HTR-8/SVneo (cell line): ENCODE measurements at places on chromosomes 4 and X.

DNA sequence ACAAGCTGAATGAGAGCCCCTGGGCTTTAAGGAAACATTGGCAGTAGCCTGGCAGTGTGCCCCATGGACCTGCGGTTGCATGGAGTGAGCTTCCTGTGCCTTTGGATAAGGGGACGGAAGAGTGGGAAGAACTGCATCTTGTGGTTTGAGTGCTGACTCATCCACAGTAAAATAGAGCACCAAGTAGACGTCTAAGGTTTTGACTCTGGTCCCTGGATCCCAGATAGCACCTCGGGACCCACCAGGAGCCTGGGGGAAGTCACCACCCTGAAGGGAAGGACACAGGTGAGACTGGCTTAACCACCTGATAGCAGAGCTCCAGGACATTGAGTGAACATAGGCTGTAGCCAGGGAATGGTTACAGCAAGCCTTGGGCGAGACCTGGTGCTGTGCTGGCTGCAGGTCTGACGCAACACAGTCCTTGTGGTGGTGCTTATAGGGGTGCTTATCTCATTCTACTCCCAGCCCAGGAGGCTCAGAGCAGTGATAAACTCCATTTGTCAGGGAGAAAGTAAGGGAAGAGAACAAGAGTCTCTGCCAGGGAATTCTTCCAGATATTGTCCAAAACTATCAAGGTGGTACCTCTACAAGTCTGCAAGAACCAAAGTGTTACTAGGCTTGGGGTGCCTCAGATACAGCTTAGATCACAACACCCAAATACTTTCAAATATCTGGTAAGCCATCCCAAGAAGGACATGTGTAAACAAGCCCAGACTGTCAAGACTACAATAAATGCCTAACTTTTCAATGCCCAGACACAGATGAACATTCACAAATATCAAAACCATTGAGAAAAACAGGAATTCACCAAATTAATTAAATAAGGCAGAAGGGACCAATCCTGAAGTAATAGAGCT lies 123.6 kb upstream of the TET2 start:
- DNase-seq: no peak

DNA sequence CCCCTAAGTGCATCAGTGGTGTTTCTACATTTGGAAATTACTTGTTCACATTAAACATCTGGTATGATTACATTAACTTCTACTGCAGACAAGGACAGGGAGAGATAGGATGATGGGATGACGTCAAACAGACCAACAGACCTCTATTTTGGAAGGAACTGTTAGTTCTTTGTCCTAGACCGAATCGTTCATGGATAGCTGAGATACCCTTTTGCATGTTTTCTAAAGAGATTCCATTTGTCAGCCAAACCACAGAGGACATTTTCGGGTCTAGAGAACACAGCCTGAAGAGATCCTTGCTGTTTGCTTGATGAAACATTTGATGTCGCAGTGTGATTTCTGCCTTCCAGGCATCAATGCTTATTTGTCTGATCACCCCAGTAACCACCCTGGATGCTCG lies 27.7 kb downstream of the CHST7 start:
- no peak for DNase-seq

GRCh38 chrX:38652934-38653442 lies 91.6 kb downstream of the TSPAN7 start:
- DNase-seq: no peak

GRCh38 chr4:76083386-76083988 lies 9.0 kb downstream of the ART3 start:
- DNase-seq: no peak

DNA sequence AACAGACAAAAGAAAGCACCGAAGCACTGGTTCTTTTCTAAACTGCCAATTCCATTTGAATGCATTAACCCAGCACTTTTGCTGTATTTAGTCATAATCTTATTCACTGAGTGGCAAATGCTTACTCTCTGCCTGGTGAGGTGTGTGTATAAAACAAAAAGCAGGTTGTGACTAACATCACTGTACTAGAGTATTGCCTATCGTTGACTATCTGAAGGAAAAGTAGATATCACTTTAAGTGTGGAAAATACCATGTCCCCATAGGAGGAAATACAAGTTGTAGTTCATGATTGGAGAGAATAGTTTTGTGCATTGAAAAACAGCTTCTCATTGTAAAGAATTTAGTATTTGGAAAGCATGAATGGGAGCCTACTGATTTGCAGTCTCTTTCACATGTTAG lies 2.7 kb downstream of the PDLIM5 start:
- DNase-seq: no peak

GRCh38 chr4:183358215-183358755 lies 36.1 kb upstream of the CLDN24 start:
- DNase-seq: no peak

GRCh38 chrX:69060631-69061408 lies 104.4 kb downstream of the PJA1 start:
- DNase-seq: peak; percentile 7

- no peak for DNase-seq
These were observed 35.8 kb downstream of the GPM6A start for GRCh38 chr4:175776217-175776616.
